ENCODE measurements at places on chromosomes 3 and 15. TPM values are rescaled to one million over a fixed set of nuclear protein-coding genes. Genes with fewer than 3 reads are reported as not detected.

The AGTR1 gene
- 0.07 TPM for total RNA-seq

The ZSCAN2 gene
- total RNA-seq: 6.8 TPM

The OXTR gene
- 1.5 TPM for total RNA-seq

The ONECUT1 gene
- total RNA-seq: not detected

The RAF1 gene
- 110 TPM for total RNA-seq

The CCDC54 gene
- not detected for total RNA-seq

The SPRED1 gene
- total RNA-seq: 26.3 TPM

The CFAP100 gene
- not detected for total RNA-seq

The STRIT1 gene
- total RNA-seq: not detected

The RBPMS2 gene
- total RNA-seq: 0.14 TPM

The OSTN gene
- total RNA-seq: not detected

The CD200 gene
- not detected for total RNA-seq

The ABI3BP gene
- total RNA-seq: 2.2 TPM

The CPB1 gene
- not detected for total RNA-seq

The GABRG3 gene
- total RNA-seq: 0.13 TPM

The RBSN gene
- 15.7 TPM for total RNA-seq

The LRRC58 gene
- total RNA-seq: 50.5 TPM

The CCR9 gene
- total RNA-seq: not detected
